OCI-M1 (cell line): ENCODE measurements at places on chromosomes 11 and 22.

DNA sequence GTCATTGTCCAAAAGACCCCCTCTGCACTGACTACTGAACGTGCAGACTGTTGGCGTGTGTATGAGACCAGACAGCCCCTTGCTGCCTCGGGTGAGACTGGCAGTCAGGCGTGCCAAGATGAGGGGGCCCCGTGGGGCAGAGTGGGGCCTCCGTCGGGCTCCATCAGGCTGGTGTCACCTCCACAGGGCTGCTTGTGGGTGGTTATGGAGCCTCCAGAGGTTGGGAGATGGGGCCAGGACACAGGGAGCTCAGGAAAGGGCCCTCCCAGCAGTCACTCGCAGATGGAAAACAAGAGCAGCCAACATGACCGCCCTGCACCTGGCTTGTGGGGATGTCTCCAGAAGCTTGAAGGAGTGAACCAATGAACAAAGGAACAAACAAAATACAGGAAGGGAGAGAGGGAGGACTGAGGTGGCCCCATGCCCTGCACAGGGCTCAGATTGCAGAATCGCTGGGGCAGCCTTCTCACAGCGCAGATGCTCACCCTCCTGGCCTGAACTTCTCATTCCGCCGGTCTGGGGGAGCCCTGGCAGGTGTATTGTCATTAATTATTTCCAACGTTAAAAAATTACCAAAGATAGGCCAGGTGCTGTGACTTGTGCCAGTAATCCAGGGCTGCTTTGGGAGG is 5.5 kb upstream of the PHLDA2 start:
- DNase-seq = no peak

GRCh38 chr11:45086526-45086925 is 59.9 kb upstream of the PRDM11 start:
- DNase-seq = no peak

DNA sequence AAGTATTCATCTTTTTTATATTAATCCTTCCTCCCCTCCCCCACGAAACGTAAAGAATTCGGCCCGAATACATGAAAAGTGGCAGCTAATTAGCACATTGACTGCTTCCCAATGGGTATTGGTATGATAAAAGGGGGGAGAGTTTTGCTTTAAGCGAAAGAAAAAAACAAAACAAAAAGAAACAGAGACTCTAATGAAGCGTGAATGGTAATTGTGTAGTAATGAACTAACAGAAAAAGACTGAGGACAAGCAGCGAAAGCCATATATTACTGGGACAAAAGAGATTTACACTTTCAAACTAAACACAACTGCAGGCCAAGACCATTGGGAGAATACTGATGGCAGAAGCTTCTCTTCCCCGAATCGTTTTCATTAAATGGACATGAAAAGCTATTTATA is 2.5 kb downstream of the DBX1 start:
- DNase-seq = no peak

DNA sequence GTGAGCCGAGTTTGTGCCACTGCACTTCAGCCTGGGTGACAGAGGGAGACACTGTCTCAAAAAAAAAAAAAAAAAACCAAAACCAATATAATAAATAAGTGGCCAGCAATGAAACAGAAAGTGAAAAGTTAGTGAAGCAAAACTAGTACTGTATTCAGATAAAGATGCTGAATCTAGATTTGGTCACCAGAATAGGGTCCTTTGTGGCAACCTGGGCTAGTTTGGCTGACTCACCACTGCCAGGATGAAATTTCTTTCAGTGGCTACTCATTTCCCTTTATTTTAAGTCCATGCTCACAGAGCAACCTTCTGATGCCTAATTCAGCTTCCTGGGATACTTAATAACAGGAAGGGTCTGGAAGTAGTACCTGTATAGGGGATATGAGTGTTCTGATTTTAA is 26.0 kb downstream of the LIMK2 start:
- DNase-seq = peak; percentile 16

- DNase-seq = peak; percentile 78
Observed at GRCh38 chr11:126561327-126561893, 205.9 kb downstream of the ST3GAL4 start.

DNA sequence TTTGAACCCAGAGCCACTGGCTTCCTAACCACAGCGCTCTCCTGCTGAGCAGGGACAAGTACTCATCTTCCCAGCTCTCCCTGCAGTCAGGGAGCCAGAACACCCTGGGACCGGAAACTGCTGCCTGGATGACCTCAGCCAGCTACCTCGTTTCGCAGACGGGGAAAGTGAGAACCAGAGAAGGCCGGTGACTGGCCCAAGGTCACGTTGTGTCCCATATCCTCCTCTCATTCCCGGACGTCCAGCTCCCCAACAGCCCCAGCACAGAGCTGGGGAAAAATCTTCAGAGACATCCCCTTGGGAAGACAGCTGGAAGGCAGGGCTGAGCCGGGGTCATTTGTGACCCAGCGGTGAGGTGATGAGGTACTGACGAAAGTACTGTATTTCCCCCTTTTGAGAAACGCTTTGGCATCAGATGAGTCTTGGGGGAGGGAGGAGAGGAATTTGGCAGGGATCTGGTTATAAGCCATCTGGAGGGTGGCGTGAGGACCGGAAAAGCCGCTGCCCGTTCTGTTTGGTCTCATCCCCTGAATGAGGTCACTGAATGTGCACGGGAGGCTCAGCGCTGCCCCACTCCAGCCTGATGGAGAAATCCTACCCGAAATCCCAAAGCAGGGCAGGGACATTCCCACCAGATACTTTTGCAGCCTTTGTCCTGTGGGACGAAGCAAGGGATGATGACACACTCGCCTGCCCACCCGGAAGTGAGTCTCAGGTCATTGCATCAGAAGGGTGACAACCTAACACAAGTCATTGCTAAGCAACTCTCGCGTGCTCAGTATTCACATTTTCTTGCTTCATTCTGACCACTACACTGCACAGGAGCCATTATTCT is 41.1 kb downstream of the LIF start:
- no peak for DNase-seq

- no peak for DNase-seq
Observed at GRCh38 chr22:36285545-36285944, 32.6 kb downstream of the APOL1 start.

DNA sequence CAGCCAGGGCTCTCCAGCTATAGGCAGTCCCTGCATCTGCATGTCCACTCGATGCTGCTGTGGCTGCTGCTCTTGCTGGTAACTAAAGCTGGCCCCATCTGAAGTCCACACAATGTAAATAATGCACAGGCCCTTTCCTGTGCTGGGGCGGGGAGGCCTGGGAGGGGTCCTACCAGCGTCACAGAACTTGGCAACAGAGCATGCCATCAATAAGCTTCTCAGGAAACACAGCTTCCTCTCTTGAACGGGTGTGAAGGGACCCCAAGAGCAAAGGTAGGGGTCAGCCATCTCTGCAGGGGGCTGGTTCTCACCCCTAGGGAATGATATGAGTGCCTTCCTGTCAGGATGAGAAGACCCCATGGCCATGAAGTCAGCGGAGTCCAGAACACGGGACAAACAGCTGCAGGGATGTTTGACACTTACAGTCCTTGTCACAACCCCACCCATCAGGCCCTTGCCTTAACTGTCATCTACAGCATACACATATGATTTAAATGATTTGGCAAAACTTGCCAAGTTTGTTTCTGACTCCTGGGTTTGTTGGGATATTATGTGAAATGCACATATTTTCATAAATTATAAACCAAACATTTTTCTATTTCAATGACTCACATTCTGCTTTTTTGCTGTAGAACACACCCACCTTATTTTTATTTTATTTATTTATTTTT is 39.1 kb upstream of the LYVE1 start:
- DNase-seq = no peak

DNA sequence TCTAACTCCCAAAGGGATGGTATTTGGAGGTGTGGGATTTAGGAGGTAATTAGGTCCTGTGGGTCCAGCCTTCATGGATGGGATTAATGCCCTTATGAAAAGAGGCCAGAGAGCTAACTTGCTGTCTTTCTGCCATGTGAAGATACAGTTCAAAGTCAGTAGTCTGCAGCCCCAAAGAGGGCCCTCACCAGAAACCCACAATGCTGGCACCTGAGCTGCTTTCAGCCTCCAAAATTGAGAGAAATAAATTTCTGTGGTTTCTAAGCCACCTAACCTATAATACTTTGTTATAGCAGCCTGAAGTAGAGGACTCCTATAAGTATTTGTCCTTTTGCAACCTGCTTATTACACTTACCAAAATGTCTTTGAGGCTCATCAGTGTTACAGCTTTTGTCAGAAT is 16.2 kb downstream of the ATM start:
- no peak for DNase-seq

GRCh38 chr11:35017528-35018342 is 101.3 kb downstream of the PDHX start:
- DNase-seq = no peak

GRCh38 chr11:10540546-10540914 is 457 bp downstream of the RNF141 start:
- peak; percentile 64 for DNase-seq

DNA sequence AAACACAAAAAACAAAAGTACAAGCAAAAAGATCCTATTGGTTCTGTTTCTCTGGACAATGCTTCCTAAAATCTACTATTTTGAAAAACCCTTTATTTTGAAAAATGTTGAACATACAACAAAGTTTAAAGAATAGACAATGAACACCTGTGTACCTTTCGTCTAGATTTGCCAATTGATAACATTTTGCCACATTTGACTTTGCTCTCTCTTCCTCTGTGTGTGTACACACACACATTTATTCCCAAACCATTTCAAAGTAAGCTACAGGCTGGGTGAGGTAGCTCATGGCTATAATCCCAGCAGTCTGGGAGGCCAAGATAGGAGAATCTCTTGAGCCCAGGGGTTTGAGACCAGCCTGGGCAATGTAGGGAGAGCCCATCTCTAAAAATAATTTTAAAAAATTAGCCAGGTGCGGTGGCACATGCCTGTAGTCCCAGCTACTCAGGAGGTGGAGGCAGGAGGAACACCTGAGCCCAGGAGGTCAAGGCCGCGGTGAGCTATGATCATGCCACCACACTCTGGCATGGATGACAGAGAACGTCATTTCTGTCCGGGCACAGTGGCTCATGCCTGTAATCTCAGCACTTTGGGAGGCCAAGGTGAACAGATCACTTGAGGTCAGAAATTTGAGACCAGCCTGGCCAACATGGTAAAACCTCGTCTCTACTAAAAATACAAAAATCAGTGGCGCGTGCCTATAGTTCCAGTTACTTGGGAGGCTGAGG is 5.3 kb upstream of the PSMC3 start:
- no peak for DNase-seq

DNA sequence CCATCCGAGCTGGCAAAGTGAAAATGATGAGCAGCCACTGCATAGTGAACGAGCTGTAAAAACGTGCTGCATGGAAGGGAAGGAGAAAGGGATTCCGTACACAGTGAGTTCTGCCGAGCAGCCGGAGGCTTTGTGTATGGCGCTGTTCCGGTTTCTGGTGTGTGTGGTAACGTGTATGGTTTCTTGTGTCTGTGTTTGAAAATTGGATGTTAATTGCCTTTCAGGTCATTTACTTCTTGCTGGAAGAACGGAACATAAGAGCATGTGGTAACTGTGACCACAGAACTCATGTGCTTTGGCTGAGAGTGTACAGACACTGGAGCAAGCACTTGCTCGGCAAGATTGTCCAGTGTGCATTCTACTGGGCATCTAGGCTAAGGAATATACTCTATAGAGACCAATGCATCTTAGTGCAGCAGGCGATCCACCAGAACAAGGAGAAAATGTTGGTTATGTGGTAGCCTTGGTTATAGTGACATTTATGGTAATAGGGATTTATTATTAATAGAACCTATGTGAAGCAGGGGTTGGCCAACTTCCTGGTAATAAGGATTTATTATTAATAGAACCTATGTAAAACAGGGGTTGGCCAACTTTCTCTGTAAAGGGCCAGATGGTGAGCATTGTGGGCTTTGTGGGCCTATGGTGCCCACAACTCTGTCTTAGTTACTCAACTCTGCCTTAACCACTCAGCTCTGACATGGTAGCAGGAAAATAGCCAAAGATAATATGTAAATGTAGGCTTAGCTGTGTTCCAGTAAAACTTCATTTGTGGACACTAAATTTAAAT is 49.2 kb downstream of the GRAMD1B start:
- no peak for DNase-seq

GRCh38 chr22:19174106-19175025 is 4.2 kb downstream of the SLC25A1 start:
- no peak for DNase-seq

DNA sequence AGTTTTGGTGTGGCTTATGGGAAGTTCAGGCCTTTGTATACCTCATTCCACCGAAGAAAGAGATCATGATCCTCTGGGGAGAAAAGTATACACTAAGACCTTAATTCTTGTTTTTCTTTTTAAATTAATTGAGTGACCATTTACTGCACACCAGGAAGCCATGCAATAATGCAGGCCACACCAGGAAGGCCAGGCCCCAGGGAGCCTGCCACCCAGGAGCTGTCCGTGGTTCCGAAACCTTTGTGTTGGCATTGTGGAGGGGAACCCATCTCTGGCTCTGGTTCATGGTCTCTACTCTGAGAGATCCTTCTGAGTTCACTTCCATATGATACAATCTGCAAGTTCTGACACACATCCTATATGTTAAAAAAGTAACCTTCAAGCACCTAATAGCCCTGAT is 291.8 kb downstream of the MIAT start:
- peak; percentile 43 for DNase-seq

DNA sequence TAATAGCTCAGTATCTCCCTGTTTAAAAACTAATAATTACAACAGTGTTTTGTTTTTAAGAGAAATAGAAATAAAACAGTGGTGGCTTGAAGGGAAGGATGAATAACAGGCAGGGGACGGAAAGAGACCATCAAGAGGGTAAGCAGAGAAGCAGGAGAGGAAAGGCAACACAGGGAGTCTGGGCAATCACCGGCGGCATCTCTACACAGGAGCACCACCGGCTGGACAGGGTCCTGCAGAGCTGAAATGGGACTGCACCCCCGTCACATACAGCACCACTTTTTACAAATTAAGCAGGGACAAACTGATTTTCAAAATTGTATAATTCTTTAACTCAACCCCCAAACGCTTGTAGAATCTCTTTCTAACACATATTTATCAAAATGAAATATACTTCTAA is 18.4 kb downstream of the PHF21A start:
- DNase-seq = no peak

GRCh38 chr11:75722669-75723042 is 5.0 kb downstream of the MOGAT2 start:
- DNase-seq = no peak

GRCh38 chr22:45045208-45045607 is 35.4 kb upstream of the PHF21B start:
- DNase-seq = no peak

DNA sequence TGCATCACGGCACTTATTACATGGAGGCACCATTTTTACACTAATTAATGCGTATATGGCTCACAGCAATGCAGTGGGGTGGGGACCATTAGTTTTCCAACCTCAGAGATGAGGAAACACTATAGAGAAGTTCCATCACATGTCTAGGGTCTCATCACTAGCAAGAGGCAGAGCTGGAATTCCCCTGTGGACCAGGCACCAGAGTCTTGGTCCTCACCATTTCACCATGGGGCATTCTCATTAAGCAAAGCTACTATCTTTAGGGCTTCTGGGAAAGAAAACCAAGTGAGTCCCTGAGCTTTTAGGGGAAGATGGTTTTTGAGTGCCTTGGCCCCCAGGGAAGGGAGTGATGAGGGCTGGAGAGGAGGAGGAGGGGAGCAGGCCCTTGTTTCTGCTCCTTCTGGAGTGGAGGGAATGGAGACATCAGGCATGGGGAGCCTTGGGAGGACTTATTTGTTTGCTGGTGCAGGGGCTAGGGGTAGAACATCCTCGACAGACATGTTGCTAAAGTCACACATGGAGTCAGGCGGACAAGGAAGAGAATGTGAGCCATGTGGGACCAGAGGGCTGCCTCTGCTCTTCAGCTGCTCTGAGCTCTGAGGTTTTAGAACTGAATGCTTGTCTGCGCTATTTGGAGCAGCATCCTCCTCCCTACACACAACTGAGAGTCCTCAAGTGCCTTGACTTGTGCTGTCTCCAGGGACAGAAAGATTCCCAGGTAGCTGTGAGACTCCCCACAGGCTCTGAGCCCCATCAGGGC is 40.3 kb upstream of the ZBED5 start:
- peak; percentile 34 for DNase-seq
